Stimulated activated CD4-positive, alpha-beta T cell treated with anti-CD3 and anti-CD28 coated beads, TNF-alpha, amount 100 ng/mL, for 4 hours (primary cell): ENCODE measurements at places on chromosomes 13 and 19.

- no peak for DNase-seq
Measured at GRCh38 chr13:52903320-52903719, 54.9 kb upstream of the PCDH8 start.

DNA sequence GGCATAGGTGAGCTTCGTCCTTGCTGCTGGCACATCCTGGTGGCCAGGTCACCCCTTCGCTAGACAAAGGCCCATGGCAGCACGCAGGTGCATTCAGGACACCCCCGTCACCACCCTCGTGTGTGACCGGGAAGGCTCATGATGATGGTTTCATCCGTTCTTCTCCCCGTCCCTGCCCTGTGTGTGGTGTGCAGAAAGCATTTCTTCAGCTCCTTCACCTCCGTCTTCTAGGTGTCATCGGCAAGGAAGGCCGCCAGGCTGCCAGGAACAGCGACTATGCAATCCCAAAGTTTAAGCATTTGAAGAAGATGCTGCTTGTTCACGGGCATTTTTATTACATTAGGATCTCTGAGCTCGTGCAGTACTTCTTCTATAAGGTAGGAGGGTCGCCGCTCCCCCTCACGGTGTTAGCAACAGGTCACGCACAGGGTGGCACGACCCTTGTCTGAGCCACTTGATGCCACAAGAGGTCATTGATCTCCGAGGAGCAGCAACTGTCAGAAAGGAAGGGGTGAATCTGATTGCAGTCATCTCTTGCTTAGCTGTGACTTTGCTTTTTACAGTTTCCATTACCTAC, 111.0 kb upstream of the MCF2L start:
- DNase-seq: no peak

- peak; percentile 45 for DNase-seq
Measured at GRCh38 chr19:39937094-39937720, 2.8 kb upstream of the FCGBP start.

DNA sequence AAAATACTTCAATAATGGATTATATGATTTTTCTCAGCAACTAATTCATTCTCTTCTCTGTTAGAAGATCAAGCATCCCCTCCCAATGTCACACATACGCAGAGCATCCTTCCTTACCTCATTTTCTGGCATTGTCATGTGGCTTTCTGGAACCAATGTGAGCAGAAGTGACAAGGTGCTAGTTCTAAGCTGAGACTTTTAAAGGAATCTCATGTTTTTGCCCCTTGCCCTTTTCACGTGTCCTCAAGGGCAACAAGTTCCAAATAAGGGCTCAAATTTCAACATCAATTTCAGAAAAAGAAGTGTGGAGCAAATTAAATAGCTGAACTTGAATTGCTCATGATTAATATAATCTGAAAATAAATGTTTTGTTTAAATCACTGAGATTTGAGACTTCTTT, 4.6 kb upstream of the PRR20A start:
- DNase-seq: no peak

- peak; percentile 34 for DNase-seq
Measured at GRCh38 chr19:2888731-2889224, 11.9 kb upstream of the ZNF57 start.

DNA sequence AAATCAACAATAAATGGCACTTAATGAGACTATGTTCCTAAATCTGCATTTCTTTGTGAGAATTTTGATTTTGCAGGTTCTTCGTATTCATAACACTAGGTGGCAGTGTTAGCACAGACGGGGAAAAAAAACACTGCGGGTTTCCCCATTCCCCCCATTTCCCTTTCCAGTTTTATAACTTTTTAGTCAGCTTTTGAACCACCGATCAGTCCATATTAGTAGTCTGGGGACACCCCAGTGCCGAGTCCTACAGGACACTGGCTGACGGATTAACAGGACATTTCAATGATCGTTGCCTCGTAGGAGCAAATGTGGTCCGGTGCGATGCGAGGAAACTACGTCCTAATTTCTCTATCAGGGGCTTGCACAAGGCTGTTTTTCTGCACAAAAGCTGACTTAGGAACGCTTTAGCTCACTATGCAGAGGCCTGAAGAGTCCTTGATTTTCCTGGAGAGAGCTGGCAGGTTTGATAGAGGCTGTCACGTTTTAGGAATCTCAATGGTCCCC, 234.3 kb downstream of the LMO7 start:
- DNase-seq: no peak

GRCh38 chr13:105436943-105437342, 1098.5 kb downstream of the EFNB2 start:
- DNase-seq: no peak

DNA sequence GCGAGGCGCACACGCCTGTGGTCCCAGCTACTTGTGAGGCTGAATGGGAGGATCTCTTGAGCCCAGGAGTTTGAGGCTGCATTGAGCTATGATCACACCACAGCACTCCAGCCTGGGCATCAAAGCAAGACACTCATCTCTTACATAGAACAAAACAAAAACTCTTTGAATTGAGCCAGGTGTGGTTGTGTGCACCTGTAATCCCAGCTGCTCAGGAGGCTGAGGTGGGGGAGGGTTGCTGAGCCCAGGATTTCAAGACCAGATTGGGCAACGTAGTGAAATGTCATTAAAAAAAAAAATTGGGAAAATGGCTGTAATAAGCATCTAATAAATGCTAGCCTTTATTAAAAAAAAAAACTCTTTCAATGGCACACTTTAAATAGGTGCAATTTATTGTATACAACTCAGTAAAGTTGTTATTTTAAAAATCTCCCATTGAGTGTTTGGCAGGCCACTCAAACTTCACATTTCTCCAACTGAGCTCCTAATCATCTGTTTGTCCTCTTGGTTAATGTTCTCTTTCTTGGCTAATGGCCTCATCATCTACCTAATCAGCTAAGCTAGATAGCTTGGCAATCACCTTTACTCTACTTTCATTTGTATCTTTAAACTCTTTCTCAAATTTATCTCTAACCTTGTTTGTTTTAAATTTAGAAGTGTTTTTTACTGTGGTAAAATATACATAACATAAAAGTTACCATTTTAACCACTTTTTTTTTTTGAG, 28.1 kb upstream of the HMGB1 start:
- no peak for DNase-seq

DNA sequence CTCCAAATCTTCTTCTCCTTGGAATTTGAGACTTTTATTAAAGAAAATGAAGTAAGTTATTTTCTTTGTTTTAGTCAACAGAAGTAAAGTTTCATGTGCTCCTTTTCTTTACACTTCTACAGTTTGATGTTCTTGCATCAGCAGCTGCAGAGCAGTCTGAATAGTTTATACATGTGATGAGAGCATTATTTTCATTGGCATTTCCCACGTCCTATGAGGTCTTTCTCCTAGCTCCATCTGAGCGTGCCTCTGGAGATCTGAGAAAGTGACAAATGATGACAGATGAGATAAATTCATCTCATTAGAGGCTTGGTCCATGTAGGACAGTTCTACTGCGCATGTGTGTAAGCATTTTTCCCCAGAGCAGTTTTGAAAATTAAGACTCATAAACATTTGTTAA, 1290.0 kb downstream of the UQCRFS1 start:
- no peak for DNase-seq

DNA sequence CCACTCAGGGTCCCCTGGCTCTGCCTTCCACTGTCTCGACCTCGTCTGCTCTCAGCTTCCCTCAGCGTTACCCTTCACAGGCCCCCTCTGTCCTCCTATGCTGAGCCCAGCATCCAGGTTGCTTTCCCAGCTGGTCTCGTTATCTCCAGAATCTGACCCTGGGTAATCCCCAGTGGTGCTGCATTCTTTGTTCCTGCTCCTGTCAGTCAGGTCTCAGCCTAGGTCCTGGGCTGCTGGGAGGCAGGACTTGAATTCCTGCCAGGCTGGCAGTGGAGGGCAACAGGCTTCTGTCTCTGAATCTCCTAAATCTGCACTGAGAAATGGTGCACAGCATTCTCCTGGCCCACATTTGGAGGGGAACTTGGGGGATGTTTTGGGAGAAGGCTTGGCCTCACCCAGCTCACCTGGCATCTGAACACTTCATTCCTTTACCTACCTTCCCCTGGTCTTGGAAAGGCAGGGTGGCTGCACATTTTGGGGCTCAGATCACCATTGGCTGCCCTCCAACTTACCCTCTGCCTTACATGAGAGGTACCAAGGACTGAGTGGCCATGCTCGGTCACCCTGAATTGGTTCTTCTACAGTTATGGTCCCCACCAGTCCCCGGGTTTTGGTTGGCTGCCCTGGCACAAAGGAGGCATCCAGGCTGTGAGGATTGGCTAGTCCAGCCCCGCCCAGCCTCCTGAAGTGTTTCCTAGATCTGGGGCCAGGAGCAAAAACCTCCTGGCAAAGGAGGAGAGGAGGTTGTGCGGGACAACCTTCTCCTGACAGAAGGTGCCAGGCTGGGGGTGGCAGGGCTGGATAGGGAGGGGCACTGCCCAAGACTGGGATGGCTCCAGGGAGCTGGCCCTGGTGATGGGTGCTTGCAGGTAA, at the start of gene CYP4F8:
CYP4F8 (plus strand) TSS at position 712 of the 873 bp plus-strand sequence. CDS start 399 bp downstream, outside the sequence.
- DNase-seq: no peak

DNA sequence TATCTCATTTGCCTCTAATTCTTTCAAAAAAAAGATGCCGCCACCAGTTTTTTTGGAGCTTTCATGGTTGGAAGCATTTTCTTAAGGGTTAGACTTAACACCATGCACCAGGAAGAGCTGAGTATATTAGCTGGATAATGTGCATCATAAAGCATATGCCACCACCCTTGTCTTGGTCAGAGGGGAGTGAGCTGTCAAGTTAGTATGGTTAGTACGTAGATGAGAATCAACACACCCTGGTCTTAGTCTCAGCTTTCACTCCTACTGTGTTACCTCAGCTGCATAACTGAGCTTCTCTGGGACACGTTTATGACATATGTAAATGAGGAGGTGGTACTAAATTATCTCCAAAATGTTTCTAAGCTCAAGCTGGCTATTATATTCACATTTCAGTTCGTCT, 415.6 kb downstream of the DCT start:
- no peak for DNase-seq

- no peak for DNase-seq
Measured at GRCh38 chr19:32456406-32456805, 50.8 kb downstream of the DPY19L3 start.

GRCh38 chr13:30149248-30149647, 158.1 kb downstream of the KATNAL1 start:
- no peak for DNase-seq

GRCh38 chr19:56837492-56838023, 3.0 kb downstream of the PEG3 start:
- DNase-seq: no peak

DNA sequence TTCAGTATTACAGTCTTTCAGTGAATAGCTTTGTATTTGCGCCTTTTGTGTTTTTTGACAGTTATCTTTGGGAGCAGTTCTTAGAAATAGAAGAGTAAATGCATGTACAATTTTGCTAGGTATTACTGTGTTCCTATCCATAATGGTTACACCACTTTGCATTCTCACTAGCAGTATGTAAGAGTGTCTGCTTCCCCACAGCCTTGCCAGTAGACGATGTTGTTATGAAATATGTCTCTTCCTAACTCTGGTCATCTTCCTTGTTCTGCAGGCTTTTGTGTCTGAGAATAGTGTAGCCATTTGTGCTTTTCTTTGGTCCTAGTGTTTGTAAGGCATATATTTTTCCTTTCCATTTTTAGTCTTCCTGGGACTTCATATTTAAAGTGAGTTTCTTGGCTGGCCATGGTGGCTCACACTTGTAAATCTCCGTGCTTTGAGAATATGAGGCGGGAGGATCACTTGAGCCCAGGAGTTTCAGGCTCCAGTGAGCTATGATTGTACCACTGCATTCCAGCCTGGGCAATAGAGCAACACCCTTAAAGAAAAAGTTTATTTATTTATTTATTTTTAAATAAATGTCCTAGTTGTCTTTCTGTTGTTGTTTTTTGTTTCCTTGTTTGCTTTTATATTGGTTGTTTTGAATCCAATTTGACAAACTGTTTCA, 140.3 kb downstream of the PDS5B start:
- DNase-seq: no peak
